NCI-H2107 (cell line): ENCODE measurements at places on chromosomes 5 and 9.

DNA sequence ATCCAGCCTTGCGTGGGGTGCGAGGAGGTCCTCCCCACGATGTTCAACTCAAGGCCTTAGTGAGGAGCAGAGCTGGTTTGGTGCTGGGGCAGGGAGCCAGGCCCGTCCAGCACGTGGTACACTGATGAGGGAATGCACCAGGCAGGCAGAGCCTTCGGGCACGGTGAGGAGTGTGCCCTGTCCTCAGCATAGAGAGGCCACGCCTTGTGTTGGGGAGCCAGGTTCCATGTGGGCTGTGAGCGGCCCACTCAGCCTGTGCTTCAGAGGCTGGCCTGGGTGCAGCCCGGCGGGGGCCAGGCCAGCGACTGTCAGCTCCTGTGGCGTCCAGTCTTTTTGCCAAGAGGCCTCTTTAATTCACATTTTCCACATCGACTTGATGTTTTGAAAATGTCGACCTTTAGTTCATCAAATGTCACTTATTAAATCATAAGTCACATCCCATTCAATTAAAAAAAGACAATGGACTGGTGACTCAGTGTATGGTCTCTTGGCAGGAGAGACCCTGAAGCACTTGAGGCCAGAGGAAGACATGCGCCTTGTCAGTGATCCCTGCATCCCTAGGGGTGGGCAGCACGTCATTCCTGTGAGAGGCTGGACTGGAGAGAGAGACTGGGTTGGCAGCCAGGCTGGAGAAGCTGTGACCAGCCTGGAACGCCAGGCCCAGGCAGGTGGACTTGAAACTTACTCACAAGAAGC lies 21.7 kb downstream of the ERGIC1 start:
- DNase-seq: no peak

GRCh38 chr5:132595624-132596023 lies 38.8 kb downstream of the RAD50 start:
- no peak for DNase-seq

DNA sequence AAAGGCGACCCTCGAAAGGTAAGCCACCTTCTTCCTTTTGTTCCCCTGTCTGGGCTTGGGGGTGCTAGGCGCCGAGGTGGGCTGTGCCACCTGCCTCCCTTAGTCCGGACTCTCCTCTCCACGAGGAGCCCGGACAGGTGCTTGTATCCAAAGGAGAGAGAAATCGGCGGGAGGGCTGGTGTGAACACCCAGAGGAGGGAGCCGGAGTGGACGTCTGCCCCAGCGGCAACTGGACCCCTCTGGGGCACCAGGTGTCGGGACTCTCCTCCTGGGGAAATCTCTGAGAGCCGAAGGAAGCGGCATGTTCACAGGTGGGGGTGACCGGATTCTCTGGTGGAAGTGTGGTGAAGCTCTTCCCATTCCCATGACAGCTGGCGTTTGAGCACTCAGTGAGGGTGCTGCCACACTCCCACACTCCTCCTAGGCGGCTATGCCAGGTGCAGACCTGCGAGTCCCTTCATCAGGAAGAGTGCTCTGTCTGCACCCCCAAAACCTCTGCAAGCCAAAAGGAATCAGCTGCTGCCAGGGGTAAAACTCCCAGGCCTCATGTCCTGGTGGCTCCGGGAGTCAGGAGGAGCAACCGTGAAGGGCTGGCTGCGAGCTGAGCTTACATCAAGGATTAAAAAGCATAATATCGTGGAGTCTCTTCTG lies 921 bp downstream of the KCNIP1 start:
- DNase-seq: no peak

- DNase-seq: no peak
Observed at GRCh38 chr9:29806937-29807618, 2233.8 kb upstream of the C9orf72 start.

DNA sequence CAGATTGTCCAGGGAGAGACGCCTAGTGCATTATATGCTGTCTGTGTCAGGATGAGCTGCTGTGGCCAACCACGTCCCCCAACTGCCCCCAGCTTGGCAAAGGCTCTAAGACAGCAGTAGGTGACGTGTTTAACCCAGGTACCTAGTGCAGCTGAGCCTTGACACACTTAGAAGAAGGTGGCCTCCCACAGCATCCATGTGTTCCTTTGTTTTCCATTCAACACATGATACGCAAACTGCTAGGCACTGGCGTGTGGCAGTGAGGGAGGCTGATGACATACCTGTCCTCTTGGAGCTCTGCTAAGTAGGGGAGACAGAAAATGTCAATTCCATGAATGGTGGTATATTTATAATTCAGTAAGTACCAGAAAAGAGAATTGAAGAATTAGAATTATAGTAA lies 291.7 kb downstream of the NR3C1 start:
- no peak for DNase-seq

- no peak for DNase-seq
Observed at GRCh38 chr9:134419684-134420076, 93.4 kb downstream of the RXRA start.

GRCh38 chr5:75059912-75060545 lies 7.7 kb upstream of the GCNT4 start:
- no peak for DNase-seq

GRCh38 chr9:113650207-113651131 lies 186.9 kb downstream of the RGS3 start:
- peak; percentile 25 for DNase-seq

GRCh38 chr5:42784132-42784531 lies 27.5 kb downstream of the CCDC152 start:
- no peak for DNase-seq

DNA sequence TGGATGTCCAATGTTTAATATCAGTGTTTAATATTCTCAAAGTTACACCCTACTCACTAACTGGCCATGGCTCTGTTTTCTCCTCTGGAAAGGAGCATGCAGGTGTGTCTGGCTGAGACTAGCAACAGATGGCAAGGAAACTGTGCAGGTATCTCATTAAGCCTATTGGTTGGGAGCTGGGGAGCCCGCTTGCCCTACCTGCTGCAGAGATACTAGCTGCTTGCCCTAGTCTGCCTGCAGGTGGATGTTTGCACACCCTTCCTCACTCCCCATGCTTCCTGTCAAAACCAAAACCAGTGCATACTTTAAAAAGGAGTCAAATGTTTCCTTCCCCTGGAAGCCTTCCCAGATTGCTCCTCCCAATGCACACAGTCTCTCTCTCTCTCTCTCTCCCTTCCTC lies 228.3 kb upstream of the RASEF start:
- DNase-seq: no peak

- no peak for DNase-seq
Observed at GRCh38 chr9:114155995-114156656, 789 bp downstream of the COL27A1 start.

GRCh38 chr9:89382026-89382986 lies 64.0 kb downstream of the SECISBP2 start:
- no peak for DNase-seq

- no peak for DNase-seq
Observed at GRCh38 chr9:126953041-126953809, 38.6 kb downstream of the RALGPS1 start.

DNA sequence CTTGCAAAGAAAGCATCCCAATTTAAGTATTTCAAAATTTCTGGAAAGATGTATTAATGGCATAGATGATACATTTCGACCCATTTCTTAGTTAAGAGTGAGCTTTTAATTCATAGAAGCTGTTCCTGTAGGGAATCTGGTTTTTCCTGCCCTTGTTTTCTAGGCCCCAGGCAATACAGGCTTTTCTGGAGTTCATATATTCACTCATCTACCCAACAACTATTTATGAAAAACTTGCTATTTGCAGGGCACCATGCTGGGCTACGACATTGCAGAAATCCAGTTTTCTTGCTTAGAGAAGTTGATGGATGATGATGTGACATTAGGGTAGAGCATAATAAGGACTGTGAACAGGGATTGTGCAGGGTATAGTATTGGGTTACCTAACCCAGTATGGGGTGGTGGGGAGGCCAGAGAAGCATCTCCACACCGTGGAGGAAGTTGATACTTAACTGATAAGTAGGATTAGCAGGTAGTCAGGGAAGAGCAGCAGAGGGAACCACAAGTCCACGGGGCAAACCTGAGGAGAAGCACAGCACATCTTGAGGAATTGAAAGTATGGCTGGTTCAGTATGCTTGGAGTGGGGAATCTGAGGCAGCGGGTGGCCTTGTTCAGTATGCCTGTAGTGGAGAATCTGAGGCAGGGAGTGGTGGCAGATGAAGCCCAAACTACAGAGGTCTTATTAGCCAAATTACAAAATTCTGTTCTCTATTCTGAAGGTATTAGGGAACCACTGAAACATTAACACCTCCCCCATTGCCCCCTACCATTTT lies 247.5 kb downstream of the ARRDC3 start:
- DNase-seq: no peak

DNA sequence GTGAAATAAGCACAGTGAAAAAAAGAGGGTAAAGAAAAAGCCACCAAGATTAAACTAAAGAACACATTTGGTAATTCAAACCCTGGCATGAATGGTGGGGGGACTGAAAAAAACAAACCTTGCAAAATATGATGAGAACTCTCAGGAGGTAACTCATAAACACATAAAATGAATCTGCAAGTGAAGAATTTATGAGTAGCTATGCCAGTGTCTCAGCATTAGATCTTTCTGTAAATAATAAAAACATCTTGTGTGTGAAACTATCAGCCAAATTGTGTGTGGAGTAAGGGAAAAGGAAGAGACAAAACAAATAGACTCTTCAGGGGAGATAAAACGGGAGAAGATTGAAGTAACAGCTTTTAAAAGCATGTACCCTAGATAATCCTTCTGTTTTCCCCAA lies 129.6 kb upstream of the SPEF2 start:
- no peak for DNase-seq

- peak; percentile 1 for DNase-seq
Observed at GRCh38 chr5:174793684-174794328, 69.4 kb downstream of the MSX2 start.

- no peak for DNase-seq
Observed at GRCh38 chr9:21591221-21592062, 109.3 kb upstream of the IFNE start.

- DNase-seq: no peak
Observed at GRCh38 chr9:19498015-19498414, 89.2 kb downstream of the ACER2 start.

DNA sequence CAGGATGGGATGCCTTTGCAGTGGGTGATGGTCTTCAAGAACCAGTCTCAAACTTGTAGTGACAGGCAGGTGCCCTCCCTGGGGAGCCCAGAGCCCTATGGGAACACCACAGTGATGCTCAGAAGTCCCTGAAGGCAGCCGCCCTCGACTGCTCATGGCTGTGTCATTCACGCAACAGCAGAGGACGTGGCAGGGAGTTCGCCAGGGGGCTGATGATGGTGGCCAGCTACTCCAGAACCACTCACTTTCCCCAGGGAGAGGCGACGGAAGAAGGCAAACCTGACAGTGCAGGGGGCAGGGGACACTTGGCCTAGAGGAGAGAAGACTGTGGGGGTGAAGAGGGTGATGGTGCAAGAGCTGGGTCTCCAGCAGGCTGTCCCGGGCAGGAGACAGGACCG lies 4.0 kb downstream of the IL13 start:
- DNase-seq: no peak

GRCh38 chr5:73215891-73216610 lies 43.1 kb downstream of the TMEM174 start:
- DNase-seq: peak; percentile 46

DNA sequence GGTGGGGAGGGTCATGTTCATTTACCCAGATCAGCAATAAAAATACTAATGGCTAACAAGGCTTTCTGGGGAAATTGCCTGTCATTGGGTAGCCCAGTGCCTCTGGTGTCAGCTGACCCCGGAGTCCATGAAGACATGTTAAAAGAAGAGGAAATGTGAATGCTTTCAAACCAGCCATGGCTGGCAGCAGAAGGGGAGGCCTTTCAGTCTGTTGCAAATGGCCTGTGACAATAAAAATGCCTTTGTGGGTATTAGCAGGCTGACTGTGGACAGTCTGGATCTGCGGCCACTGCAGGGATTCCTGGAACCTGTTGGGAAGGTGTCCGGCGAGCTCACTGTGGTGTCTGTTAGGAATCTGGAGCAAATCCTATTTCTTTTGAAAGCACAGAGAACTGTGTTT lies 7.5 kb downstream of the ABL1 start:
- no peak for DNase-seq

GRCh38 chr9:34252670-34253459 lies 74.0 kb downstream of the UBAP1 start:
- no peak for DNase-seq

- DNase-seq: no peak
Observed at GRCh38 chr9:105046907-105047741, 119.2 kb upstream of the ABCA1 start.

GRCh38 chr5:143524338-143524945 lies 121.0 kb upstream of the NR3C1 start:
- no peak for DNase-seq

GRCh38 chr9:36263683-36264082 lies 5.4 kb upstream of the GNE start:
- no peak for DNase-seq

DNA sequence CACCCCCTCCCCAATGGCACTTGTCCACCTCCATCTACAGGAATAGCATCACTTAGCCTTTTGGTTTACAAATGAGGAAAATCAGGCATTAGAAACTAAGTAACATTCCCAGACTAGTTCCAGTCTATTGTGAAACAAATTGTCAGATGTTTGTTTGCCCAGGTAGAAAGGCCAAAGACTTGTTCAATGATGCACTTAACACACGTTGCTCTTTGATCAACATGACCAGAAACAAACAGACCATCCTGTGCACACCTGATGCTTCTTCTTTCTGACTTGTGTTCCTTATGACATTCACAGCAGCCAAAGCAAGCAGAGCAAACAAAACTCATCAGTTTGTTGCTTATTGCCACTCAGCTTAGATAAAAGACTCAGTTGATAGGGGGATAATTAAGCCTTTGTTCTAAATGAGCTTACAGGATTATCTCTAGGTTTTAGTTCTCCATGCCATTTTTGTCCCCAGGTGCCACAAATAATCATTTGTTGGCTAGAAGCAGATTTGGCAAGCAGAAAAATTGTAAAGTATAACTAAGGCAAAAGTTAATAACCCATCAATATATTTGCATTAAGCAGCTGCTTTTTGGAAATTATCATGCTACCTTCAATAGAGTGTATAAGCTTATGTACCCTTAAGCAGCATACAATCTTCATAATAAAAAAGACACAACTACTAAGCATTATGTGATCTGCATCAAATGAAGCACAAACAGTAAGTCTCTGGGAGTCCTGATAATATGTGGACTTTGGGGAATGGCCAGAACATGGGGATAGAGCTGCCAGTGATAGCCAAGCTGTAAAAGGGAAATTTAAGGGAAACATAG lies 26.3 kb upstream of the FST start:
- DNase-seq: no peak

DNA sequence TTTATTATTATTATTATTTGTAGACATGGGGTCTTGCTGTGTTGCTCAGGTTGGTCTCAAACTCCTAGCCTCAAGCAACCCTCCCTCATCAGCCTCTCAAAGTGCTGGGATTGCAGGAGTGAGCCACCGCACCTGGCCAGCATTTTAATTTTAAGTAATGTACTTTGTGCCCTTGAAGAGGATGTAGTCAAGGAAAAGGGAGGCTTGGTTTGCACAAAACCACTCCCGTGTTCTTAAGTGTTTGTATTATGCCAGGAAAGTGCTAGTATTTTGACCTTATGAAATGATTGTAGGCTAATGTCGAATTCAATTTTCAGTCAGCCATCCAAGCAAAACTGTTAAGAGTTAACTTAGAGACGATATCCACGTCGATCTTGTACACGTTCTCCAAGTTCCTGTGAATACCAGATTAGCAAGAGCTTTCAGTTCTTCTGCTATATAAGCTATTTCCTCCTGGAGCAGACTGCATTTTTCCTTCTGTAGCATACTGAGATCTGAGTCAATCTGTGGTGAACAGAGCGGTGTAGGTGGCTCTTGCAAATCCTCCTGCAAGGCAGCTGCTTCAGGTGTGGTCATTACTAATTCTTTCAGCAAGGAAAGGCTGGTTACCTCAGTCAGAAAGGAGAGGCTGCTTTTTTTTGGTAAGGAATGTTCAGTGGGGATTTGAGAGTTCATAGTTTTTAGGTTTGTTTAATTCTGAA lies 23.7 kb downstream of the CCDC171 start:
- peak; percentile 11 for DNase-seq
